ENCODE measurements at places on chromosomes 6 and 20.

DNA sequence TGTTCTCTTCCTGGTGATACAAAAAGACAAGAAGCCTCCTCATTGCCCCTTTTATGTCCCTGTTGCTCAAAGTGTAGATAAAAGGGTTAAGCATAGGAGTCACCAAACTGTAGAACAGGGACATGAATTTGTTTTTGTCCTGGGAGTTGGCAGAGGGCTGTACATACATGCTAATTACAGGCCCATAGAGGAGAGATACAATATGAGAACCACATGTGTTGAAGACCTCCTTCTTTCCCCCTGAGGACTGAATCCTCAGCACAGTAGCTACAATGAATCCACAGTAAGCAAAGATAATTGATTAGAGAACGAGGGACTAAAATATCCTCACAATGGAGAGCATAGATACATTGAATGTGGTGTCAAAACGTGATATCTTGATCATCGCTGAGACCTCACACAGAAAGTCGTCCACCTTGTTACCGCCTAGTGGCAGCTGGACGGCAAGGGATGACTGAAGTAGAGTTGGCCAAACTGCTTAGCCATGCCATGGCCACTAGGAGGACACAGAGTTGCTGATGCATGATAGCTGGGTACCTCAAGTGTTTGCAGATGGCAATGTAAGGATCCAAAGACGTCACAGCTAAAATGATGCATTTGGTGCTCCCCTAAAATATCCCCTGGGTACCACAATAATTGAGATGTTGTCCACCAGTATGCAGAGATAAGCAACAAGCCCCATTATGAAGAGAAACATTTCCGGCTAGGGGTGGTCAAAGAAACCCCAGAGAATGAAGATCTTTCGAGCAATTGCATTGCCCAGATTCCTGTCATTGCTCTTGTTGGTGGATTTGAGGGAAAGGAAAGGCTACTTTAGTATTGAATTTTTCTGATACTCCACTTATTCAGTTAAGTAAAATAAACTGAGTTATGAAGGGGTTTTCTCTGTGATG lies 15.0 kb downstream of the OR2B3 start:
- no peak for DNase-seq

DNA sequence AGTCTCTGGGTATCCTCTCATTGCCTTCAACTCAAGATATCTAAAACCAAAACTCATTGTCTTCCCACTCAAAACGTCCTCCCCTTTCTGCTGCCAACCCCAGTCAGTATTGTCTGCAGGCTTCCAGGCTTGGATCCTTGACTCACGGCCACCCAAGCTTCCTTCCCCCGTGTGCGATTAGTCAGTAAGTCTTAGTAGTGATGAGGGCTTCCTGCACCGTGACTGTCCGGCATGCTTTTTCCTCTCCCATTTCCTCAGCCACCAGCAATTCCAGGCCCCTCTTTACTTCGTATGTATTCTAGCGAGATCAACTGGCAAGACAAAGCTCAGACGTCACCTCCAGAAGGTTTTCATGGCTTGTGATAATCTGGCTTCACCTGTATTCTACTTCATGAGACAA lies 88.6 kb upstream of the DUSP22 start:
- DNase-seq, result no peak

- DNase-seq, result peak; percentile 56
Measured at GRCh38 chr6:111602481-111603011, 3.1 kb downstream of the TRAF3IP2 start.

DNA sequence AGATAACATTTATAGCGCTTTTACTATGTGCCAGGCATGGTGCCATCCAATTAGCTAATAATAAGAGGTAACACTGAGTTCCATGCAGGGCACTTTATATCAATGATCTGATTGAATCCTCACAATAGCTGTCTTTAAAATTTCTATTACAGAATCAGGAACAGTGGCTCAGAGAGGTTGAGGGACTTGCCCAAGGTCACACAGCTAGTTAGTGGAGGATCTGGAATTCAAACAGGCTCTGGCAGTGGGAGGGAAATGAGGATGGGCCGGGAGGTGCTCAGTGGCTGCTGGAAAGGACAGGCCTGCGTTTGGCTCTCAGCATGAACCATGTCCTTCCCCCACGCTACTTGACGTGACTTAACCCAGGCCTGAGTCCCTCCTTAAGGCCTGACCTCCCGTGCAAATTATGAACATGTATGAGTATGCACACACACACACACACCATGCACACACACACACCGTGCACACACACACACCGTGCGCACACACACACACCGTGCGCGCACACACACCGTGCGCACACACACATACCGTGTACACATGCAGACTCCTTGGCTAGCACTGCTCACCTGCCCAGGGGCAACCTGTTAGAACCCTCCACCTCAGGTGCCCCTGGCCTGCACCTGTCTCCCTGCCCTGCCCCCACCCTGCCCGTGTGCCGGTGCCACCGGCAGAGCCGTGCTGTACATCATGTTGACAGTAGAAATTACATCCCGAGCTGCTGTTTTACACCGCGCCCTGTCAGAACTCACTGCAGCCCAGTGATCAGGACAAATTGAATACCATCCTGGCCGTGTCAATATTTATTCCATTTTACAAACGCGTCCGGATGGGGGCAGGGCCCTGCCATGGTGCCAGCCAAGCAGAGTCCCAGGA lies 43.7 kb downstream of the CDH22 start:
- no peak for DNase-seq

GRCh38 chr6:165129086-165129485 lies 180.3 kb downstream of the C6orf118 start:
- DNase-seq, result no peak

DNA sequence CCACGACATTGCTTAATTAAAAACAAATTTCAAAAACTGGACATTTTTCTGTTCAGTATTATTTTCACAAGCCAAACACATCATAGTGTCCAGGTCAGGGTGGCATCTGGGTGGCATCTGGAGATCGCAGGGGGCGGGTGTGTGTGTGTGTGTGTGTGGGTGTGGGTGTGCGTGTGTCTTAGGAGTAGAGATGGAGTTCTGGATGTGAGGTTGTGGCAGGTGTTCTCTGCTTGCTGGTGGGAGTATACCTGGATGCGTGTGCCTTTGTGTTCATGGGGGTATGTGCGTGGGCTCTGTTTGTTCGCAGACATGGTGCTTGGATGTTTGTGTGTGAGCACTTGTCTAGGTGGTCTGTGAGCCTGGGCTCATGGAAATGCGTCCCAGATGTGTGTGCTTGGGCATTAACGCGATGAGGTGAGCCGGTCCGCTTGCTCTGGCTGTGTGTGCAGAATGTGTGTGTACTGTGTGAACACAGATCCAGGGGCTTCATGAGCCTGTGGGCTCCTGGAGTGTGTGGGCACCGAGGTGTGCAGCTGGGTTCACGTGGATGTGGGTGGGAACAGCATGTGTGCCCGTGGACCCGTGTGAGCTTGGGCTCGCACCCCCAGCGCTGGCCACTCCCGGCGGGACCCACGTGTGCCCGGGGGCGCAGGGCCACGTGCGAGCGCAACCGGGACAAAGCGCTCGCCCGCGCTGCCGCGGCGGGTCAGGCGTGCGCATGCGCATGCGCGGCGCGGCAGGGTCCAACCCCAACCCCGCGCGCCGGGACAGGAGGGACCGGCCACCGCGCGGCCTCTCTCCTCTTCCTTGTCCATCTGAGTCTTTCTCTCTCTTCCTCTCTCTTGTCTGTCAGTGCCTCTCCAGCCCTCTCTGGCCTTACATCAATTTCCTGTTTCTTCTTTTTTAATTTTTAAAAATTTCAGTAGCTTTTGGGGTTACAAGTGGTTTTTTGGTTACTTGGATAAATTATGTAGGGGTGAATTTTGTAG lies 60.4 kb downstream of the SRC start:
- DNase-seq, result no peak

GRCh38 chr6:75631859-75632635 lies 30.4 kb downstream of the SENP6 start:
- DNase-seq, result no peak

- DNase-seq, result no peak
Measured at GRCh38 chr20:61652146-61652545, 400.1 kb downstream of the CDH4 start.
